Liver (tissue), 10 donors: ENCODE measurements at places on chromosomes 16 and 17. TPM values are rescaled to one million over a fixed set of nuclear protein-coding genes. Genes with fewer than 3 reads are reported as not detected.

KRTAP4-6 gene
- not detected for polyA plus RNA-seq

- DNase-seq: no peak
- no peak overlapping the region for H3K27ac ChIP-seq
- peaks cover 8% of the 10 kb centered on the region for H3K4me1 ChIP-seq
These were observed 14.5 kb downstream of the ZFHX3 start for GRCh38 chr16:73033271-73033998.

DNA sequence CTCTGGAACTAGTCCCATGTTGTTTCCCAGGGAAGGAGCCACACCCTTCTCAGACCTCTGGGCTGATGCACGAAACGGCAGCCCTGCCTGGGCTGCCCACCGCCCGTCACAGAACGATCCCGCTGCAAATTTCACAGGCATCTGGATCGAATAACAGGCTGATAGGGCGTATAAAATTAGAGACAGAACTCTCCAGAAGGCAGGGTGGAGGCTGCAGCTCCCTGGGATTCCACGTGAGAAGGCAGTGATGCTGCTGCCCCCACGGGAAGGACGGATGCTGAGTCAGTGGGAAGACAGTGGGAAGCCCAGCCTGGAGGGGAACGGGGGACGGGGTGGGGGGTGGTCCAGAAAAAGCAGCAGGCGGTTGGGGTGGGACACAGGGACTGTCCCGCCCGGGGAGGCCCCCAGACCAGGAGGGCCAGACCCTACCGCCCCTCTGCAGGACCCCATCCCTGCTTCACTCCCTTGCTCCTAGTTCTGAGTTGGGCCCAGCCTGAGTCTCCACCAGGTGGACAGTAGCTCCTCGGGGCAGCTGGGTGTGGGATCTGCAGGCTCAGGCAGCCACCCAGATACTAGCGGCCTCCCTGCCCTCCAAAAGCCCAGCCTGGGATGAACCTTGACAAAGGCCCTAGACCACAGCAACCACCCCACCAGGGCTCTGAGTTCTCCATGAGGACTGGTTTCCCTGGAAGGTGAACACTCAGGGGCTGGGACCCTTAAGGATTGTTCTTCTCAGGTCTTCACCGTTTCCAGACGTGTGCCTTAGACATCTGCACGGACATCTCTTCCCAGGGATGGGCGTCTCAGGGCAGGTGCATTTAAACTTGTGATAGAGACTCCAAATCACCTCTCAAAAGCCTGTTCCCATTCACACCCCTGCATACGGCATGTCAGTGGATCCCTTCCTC is 117.8 kb downstream of the METRNL start:
- no peaks in the 10 kb centered on the region for H3K27me3 ChIP-seq
- H3K36me3 ChIP-seq: no peaks in the 10 kb centered on the region
- no peak overlapping the region for H3K27ac ChIP-seq
- no peak for DNase-seq
- no peaks in the 10 kb centered on the region for H3K4me1 ChIP-seq

GRCh38 chr17:73368085-73368631 is 56.4 kb upstream of the CDC42EP4 start:
- no peaks in the 10 kb centered on the region for H3K4me1 ChIP-seq
- no peak overlapping the region for H3K27ac ChIP-seq
- no peaks in the 10 kb centered on the region for H3K36me3 ChIP-seq

GRCh38 chr17:12522743-12523183 is 142.9 kb upstream of the MYOCD start:
- H3K4me3 ChIP-seq: no peak overlapping the region
- H3K27ac ChIP-seq: no peak overlapping the region
- DNase-seq: no peak

GRCh38 chr17:4919511-4920047 is 12.5 kb upstream of the GP1BA start:
- no peaks in the 10 kb centered on the region for H3K36me3 ChIP-seq
- no peaks in the 10 kb centered on the region for H3K27me3 ChIP-seq
- no peak for DNase-seq
- peak overlapping the region; percentile 92 for H3K27ac ChIP-seq

DNA sequence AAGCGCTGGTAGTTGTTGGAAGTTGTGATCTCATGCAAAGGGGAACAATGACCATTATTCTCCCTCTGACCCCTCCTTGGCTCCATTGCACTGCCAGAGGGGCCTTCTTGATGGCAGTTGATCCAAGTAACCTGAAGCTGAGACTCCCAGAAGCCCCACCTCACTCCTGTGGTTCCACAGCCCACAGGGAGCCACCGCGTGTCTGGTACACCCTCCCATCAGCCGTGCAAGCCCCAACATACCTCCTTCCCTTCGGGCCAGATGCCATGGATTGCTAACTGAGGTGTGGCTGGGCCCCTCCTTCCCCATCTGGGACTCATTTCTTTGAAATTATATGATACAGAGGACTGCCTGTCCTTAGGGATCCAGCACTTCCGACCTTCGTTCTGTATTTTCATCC is 17.8 kb downstream of the SAP30BP start:
- H3K27ac ChIP-seq: no peak overlapping the region
- no peaks in the 10 kb centered on the region for H3K27me3 ChIP-seq
- H3K36me3 ChIP-seq: no peaks in the 10 kb centered on the region
- H3K4me3 ChIP-seq: no peak overlapping the region
- no peaks in the 10 kb centered on the region for H3K4me1 ChIP-seq
- no peak for DNase-seq

SOX9 gene
- 0.42 TPM for polyA plus RNA-seq

CSH2 gene
- polyA plus RNA-seq: not detected

DNA sequence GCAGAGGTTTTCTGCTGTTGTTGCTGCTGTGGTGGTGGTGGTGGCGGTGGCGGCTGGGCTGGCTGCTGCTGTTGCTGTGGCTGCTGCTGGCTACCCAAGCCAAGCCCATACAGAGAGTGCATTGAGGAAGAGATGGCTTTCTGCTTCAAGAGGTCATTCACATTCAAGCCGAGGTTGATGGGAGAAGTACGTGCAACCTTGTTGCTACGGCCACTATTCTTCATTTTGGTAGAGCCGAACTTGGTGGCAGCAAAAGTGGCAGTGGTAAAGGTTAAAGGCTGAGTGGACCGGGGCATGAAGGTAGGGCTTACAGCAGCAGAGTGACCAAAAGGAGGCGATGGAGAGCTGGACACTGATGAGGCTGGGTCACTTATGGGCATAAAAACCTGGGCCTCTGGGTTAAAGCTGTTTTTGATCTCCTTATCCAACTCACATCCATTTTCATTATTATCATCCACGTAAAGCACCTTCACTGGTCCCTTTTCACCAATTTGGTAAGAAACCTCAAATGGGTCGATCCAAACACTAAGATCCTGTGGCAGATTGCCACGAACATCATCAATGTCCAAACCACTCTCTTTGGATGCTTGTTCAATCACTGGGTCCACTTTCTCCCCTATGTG is 2.8 kb downstream of the TOB1 start:
- DNase-seq: peak; percentile 61
- H3K4me1 ChIP-seq: peaks cover 27% of the 10 kb centered on the region
- H3K36me3 ChIP-seq: peaks cover 14% of the 10 kb centered on the region
- peak overlapping the region; percentile 63 for H3K4me3 ChIP-seq
- H3K27me3 ChIP-seq: no peaks in the 10 kb centered on the region
- peak overlapping the region; percentile 41 for H3K27ac ChIP-seq

GRIN2C gene
- 0.10 TPM for polyA plus RNA-seq

HSPB9 gene
- 4.0 TPM for polyA plus RNA-seq

DNA sequence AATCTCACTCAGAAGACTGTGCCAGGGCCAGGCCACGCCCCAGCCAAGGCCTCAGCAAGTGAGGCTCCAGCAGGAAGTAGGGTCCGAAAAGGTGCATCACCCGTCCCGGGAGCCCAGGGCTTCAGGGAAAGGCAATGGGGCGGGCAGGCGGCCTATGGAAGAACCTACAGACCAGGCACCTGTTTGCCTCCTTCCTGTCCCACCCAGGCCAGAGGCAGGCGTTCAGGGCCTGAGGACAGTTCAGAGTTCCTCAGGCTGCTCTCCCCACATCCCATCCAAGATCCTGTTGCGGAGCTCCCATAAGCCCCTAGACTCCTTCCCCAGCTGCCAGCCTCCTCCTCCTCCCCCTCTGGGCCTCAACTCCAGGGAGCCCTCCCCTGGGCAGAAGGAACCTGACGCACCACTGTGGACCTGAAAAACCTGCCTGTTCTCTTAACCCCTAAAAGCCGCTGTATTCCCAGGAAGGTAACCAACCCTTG is 2.3 kb downstream of the CLUH start:
- peak overlapping the region; percentile 78 for H3K4me3 ChIP-seq
- no peak for DNase-seq
- H3K27ac ChIP-seq: peak overlapping the region; percentile 75

- peaks cover 18% of the 10 kb centered on the region for H3K4me1 ChIP-seq
- no peak for DNase-seq
- no peaks in the 10 kb centered on the region for H3K27me3 ChIP-seq
- H3K27ac ChIP-seq: no peak overlapping the region
- no peaks in the 10 kb centered on the region for H3K36me3 ChIP-seq
- no peak overlapping the region for H3K4me3 ChIP-seq
These were observed 38.4 kb downstream of the HIC1 start for GRCh38 chr17:2093349-2093748.

MMP2 gene
- 6.0 TPM for polyA plus RNA-seq

- peaks cover 3% of the 10 kb centered on the region for H3K36me3 ChIP-seq
- H3K27ac ChIP-seq: no peak overlapping the region
- H3K4me1 ChIP-seq: peaks cover 15% of the 10 kb centered on the region
- H3K4me3 ChIP-seq: no peak overlapping the region
These were observed 28.2 kb downstream of the AXIN2 start for GRCh38 chr17:65533056-65533745.
